ENCODE measurements at places on chromosomes 2 and 18.

DNA sequence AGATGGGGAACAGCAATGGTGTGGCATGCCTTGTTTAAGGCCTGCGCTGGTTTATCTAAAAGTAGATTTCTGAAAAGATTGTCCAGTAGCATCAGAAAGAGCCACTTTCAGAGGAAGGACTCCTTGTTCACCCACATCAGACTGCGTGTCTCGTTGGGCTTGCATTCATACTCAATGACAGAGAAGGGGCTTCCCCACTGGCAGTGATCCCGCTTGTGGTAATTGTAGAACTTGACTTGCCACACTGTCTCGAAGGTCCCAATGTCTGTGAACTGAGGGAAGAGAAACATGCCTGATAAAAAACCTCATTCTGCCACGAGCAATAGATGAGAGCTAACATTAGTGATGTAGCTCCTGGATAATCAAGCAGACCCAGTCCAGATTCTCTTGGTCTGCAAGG, 26.0 kb downstream of the CNRIP1 start:
- no peak for DNase-seq

GRCh38 chr2:84939426-84940087, 31.4 kb upstream of the KCMF1 start:
- DNase-seq = peak; percentile 28

DNA sequence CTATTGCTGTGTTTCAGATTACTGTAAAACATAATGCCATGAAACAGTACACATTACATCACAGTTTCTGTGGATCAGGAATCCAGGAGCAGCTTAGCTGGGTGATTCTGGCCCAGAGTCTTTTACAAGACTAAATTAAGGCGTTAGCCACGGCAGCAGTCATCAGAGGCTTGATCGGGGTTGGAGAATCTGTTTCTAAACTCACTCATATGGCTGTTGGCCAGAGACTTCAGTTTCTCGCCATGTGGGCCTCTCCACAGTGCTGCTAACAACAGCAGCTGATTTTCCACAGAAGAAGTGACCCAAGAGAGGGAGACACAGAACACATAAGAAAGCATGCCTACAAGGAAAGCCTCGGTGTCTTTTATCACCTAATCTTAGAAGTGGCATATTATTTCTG, 89.2 kb upstream of the MYO3B start:
- no peak for DNase-seq

DNA sequence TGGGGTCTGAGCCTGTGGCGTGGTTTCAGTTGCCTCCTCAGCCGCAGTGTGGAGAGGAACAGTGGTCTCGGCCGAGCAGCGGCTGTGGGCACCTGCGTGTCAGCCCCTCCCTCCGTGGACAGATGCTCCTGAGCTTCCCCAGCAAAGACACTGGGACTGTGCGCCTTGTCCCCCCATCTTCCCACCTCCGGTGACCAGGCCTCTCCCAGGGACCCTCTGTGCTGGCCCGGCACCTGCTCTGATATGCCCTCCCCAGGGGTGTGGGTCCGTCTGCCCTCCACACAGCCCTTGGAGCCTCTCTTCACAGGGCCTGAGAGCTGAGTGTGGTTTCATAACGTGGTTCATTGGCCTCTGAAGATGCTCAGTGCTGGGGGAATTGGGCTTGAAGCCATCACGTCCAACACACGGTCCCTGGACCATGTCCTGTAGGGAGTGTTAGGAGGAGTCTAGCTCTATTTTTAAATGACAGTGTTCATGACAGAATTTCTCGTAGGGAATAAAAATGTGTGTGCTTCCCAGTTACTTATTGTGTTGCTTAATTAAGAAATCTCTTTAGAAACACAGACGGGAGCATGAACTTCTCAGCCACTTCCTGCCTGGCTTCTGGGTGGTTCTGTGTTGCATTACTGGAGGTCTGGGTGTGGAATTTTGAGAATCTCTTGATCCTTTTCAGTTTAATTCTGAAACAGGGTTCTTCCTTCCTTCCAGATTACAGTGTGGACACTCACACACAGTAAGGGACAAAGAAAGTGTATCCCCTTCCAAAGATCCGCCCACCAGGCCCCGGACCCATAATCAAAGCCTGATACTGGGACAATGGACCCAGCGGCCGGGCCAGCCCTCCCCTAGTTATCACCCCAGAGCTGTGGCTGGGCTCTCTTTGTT, 110.7 kb downstream of the NFATC1 start:
- no peak for DNase-seq

DNA sequence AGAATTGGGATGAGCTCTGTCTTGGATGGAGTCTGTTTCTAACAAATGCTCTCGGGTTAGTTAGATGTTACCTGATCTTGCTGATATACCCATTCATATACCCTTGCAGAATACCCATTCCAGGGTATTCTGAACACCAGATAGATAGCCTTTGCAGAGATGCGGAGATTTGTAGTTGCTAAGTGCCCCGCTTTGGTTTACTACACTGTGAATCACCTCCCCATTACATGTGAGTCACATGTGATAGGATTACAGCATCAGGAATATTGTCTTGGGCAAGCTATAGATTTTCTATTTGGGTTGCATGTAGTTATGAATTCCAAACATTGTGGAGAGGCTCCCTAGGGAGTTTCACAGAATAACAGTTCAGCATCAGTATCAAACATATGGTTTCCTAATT, 3.8 kb downstream of the VSNL1 start:
- no peak for DNase-seq

DNA sequence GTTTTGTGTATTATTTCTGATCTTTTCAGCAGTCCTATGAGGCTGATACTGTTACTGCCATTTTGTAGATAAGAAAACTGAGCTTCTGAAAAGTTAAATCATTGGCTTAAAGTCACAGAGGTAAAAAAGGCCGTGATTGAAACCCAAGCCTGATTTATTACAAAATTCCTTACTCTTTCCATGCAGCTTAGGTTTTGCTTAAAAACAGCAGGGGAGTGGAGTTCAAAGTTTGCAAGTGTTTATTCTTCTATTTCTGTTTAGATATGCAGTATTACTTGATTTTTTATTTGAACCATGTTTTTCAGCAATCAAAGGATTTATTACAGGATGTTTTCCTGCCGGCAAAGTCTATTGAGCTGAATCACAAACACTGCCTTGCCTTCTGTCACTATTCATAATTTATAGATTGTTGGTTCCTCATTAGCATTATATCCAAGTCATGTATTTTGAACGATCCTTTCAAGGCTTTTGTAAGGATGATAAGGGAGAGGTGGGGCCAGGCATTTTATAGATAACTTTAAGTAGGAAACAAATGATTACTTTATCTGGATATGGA, 31.9 kb upstream of the MSTN start:
- DNase-seq = no peak

DNA sequence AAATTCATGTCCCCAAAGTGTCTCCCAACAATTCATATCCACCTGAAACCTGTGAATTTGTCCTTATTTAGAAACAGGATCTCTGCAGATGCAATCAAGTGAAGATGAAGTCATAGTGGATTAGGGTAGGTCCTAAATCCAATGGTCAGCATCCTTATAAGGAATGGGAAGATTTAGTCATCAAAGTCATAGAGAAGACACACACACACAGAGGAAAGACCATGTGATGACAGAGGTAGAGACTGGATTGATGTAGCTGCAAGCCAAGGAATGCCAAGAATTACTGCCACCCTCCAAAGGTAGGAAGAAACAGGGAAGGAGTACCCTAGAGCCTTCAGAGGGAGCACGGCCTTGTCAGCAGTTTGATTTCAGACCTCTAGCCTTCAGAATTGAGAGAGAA, 17.7 kb downstream of the ADD2 start:
- no peak for DNase-seq

DNA sequence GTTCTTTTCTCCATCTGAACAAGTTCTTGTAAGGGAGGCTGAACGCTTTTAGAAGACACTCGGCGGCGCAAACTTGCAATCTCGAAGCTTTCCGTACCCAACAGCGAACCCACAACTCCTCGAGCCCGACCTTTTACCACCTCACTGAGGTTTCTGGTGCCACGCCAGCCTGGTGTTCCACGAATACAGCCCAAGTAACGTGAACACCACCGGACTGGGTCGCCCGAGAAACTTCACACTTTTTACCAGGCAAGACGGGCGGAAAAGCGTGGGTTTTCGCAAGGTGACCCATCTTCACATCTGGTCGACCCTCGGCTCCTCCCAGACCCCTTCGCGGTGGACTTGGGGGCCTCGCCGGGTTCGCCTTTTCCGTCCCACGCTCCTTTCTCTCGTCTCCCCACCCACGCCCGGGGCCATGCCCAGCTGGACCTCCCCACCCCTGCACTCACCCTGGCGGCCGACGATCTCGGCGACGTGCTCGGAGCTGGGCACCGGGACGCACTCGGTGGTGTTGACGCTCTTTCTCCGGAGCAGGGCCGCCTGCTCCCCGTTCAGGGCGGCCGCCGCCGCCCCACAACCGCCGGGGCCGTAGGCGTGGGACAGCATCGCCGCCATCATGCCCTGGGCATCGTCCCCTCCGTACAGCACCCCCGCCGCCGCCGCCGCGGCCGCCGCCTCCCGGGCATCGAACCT, 1.2 kb downstream of the MEX3C start:
- DNase-seq = peak; percentile 17

GRCh38 chr2:26346454-26347053, at the start of gene ADGRF3:
Gene ADGRF3, minus strand, starts transcription at chr2:26346789. Its CDS starts 555 bp downstream, at chr2:26346234.
- peak; percentile 21 for DNase-seq

- no peak for DNase-seq
Measured at GRCh38 chr2:23283-23682, 23.0 kb downstream of the FAM110C start.

DNA sequence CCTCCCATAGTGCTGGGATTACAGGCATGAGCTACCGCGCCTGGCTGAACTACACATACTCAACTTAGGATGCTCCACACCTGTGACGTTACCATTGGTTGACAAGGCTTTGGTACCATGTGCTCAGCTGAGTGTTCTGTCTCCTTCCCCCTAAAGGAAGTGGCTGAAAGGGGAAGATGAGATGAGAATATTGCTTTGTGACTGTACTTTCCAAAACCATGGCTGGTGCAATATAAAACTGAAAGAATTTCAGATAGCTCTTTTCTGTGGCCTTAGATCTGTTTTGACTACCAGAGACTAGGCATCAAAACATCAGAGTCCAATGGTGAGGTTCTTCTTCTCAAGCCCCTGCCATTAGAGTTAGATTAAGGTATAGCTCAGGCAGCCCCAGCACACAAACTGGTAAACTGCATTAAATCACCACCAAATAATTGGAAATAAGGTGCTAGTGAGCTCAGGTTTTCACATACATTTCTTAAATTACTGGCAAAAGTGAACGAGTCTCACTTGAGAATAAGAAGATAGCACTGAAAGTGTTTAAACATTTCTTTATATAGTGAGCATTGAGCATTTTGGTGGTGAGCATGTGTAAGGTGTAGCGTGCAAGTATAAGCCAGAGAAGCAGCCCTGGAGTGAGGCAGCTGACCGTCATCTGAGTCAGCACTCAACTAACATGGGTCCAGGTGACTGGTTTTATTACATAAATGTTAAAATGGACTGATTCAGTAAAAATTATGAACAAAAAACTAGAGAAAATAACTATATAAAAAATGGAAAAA, 113.5 kb upstream of the FZD5 start:
- no peak for DNase-seq

- no peak for DNase-seq
Measured at GRCh38 chr18:46073474-46074331, 1.6 kb upstream of the PSTPIP2 start.

- no peak for DNase-seq
Measured at GRCh38 chr2:62757029-62757428, 51.5 kb downstream of the EHBP1 start.

DNA sequence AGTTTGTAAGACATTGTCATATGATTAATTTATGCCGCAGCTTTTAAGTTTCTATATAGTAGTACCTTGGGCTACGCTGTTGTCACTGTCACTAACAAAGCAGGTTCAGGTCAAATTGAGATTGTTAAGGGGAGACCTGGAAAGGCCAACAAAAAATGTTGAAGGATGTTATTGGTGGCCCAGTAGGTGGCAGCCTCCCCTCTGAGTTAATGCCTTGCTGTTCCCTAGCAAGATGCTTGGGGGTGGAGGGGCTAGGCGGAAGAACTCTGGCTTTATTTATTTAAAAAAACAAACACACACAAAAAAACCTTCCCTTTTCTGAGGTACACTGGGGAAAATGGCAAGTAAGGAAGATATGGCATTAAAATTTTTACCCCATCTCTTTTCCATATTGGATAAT, 128.3 kb upstream of the ATP5MC3 start:
- DNase-seq = no peak

- no peak for DNase-seq
Measured at GRCh38 chr18:69936191-69936558, 11.5 kb downstream of the CD226 start.

- DNase-seq = no peak
Measured at GRCh38 chr2:4047961-4048891, 344.9 kb downstream of the DCDC2C start.

GRCh38 chr18:76488190-76488589, 6.9 kb downstream of the ZNF516 start:
- no peak for DNase-seq

GRCh38 chr2:17646081-17646554, 105.6 kb downstream of the VSNL1 start:
- DNase-seq = peak; percentile 3

GRCh38 chr2:144091622-144092021, 428.3 kb downstream of the ZEB2 start:
- no peak for DNase-seq

- DNase-seq = no peak
Measured at GRCh38 chr2:40487602-40488001, 35.7 kb upstream of the SLC8A1 start.

DNA sequence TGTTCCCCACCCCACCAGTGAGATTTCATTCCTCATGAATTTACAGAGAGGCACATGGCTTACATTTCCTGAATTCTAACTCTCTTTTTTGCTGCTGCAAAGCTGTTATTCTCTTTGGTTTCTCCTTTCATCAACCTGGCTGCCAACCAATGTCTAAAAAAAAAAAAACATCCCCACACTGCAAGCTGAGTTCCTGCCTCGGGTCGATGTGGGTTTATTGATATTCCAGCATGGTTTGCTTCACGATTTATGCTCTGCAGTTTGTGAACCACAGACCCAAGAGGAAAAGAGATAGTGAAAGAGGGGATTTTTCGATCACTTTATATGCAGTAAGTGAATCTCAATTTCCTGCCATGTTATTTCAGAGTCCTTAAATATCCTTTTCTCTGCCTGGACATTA, 363.6 kb downstream of the LPIN1 start:
- DNase-seq = no peak

- DNase-seq = no peak
Measured at GRCh38 chr2:168119515-168120141, 127.8 kb downstream of the STK39 start.

DNA sequence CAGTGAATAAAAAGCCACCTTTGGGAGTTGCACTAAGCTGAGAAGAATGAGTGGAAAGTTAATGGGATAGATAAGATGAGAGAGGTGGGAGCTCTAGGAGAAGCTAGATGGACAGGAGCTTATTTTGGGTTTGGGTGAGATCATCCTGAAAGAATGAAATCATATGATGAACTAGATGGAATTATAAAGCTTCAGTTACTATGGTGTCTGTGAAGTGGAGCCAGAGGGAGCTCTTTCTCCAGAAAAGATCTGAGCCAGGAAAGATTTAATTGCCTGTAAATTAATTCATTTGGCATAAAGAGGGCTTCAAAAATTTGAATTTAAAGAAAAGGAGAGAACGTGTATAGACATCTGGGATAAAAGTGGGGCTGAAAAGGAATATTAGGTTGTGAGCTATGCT, 10.3 kb downstream of the DNAH6 start:
- no peak for DNase-seq
